Suprapubic skin (tissue), 4 donors: ENCODE measurements at places on chromosomes 7 and 10.

DNA sequence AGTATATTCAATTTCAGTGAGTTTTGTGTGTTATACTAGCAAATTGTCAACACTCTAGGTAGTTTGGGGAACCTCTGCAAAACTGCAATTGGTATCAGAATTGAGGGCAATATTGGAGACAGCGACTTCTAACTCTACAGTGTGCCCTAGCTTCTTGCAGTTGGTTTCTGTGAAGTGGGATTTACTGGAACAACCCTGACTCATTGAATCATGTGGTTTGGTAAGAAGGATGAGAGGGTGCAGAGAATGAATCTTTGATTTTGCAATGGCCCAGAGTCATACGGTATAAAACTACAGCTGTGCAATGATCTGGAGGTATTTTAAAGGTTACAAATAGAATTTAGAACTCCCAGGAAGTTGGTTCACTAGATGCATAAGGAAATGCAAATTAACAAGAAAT, 129.1 kb upstream of the PPP1R3A start:
- DNase-seq, result no peak
- H3K27ac ChIP-seq, result no peak overlapping the region
- H3K4me1 ChIP-seq, result no peaks in the 10 kb centered on the region

GRCh38 chr7:55570939-55571338, 1.4 kb downstream of the VOPP1 start:
- no peaks in the 10 kb centered on the region for H3K36me3 ChIP-seq
- peaks cover 45% of the 10 kb centered on the region for H3K4me1 ChIP-seq
- DNase-seq, result no peak
- H3K4me3 ChIP-seq, result peak overlapping the region; percentile 98
- H3K27me3 ChIP-seq, result no peaks in the 10 kb centered on the region

- no peak overlapping the region for H3K4me3 ChIP-seq
- H3K27ac ChIP-seq, result no peak overlapping the region
- peaks cover 93% of the 10 kb centered on the region for H3K36me3 ChIP-seq
- H3K27me3 ChIP-seq, result no peaks in the 10 kb centered on the region
- H3K4me1 ChIP-seq, result no peaks in the 10 kb centered on the region
- peak; percentile 57 for DNase-seq
These were observed 60.6 kb downstream of the WDR37 start for GRCh38 chr10:1116696-1117280.

- no peak overlapping the region for H3K27ac ChIP-seq
- no peaks in the 10 kb centered on the region for H3K36me3 ChIP-seq
- no peak overlapping the region for H3K4me3 ChIP-seq
- peaks cover 5% of the 10 kb centered on the region for H3K27me3 ChIP-seq
- H3K4me1 ChIP-seq, result peaks cover 6% of the 10 kb centered on the region
These were observed 32.7 kb upstream of the LOXL4 start for GRCh38 chr10:98300526-98301229.

DNA sequence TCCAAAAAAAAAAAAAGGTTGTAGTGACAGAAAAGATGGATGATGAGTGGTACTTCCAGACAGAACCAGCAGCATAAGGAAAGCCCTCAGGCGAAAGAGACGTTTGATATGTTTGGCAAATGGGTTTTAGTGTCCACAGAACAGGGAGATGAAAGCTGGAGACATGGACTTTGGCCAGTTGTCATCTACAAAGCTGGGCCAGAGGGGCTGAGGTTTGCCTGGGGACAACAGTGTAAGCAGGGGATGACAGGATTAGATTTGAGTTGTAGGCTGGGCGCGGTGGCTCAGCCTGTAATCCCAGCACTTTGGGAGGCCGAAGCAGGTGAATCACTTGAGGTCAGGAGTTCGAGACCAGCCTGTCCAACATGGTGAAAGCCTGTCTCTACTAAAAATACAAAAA, 47.8 kb upstream of the ELN start:
- H3K36me3 ChIP-seq, result no peaks in the 10 kb centered on the region
- H3K4me3 ChIP-seq, result no peak overlapping the region
- H3K4me1 ChIP-seq, result peaks cover 29% of the 10 kb centered on the region
- no peaks in the 10 kb centered on the region for H3K27me3 ChIP-seq
